ENCODE measurements at places on chromosomes 4 and X.
A peak's percentile ranks its signal among the peaks of the same experiment; 100 is the strongest.

GRCh38 chr4:43394976-43395375, 502.5 kb downstream of the GRXCR1 start:
- H3K27ac ChIP-seq: no peak overlapping the region
- no peaks in the 10 kb centered on the region for H3K4me1 ChIP-seq
- no peak overlapping the region for H3K4me3 ChIP-seq
- H3K27me3 ChIP-seq: no peaks in the 10 kb centered on the region
- no peaks in the 10 kb centered on the region for H3K36me3 ChIP-seq

DNA sequence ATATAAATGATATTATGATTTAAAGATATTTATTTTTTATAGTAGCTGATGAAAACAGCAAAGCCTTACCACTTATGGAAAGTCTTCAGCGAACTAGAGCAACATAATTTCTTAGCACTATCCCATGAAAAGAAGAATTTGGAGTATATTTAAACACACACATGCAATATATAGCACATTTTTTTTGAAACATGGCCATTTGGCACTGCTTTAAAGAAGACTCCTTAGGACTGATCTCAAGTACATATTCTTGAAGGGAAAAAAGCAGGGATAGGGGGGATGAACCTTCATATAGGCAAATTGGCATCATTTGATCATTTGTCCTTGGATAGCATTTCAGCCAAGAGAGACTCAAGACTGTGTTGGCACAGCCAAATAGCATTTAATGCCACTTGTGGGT, 193.3 kb downstream of the ANKRD50 start:
- H3K4me1 ChIP-seq: no peaks in the 10 kb centered on the region
- no peak for DNase-seq
- no peak overlapping the region for H3K4me3 ChIP-seq

DNA sequence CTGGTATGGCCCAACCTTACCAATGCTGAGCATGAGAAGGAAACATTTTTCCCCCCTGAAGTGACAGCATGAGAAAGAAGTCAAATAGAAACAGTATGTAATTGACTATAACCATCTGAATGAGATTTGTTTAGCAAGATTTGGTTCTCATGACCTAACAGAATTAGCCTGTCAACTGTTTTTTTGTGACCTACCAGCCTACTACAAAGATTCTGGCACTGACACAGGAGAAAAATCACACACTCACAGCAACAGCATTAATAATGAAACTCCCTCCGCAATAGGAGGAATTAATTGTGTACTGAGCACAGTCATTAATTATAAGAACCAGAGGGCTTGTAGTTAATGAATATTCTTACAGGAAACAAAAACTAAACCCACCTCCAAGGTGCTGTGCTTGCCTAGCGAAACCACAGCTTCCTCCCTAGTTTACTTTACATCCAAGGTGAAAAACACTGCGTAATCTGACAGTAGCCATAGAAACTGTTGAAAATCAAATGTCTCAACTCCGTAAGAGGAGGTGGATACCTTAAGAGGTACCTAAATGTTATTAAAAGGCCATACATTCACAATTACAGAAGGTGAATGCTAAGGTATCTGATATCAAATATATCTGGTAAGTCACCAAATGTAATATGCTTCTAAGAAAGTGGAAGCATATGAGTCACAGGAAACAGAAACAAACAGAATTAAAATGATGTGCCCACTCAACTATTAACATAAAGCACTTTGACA, 34.9 kb downstream of the MMRN1 start:
- no peaks in the 10 kb centered on the region for H3K4me1 ChIP-seq
- H3K36me3 ChIP-seq: no peaks in the 10 kb centered on the region
- DNase-seq: no peak
- no peak overlapping the region for H3K27ac ChIP-seq

GRCh38 chrX:40145923-40146261, 48.1 kb upstream of the BCOR start:
- H3K27me3 ChIP-seq: no peaks in the 10 kb centered on the region
- H3K36me3 ChIP-seq: no peaks in the 10 kb centered on the region
- H3K4me1 ChIP-seq: peaks cover 17% of the 10 kb centered on the region
- H3K27ac ChIP-seq: no peak overlapping the region

GRCh38 chrX:129984111-129984958, 1.9 kb downstream of the BCORL1 start:
- H3K4me3 ChIP-seq: peak overlapping the region; percentile 55
- no peak for DNase-seq
- H3K27me3 ChIP-seq: no peaks in the 10 kb centered on the region
- H3K4me1 ChIP-seq: peaks cover 5% of the 10 kb centered on the region
- H3K27ac ChIP-seq: no peak overlapping the region

All from astrocyte (in vitro differentiated cells and primary cell).